ENCODE measurements at places on chromosomes 4 and X. TPM values are rescaled to one million over a fixed set of nuclear protein-coding genes. Genes with fewer than 3 reads are reported as not detected.

UPF3B gene
- 9.9 TPM for polyA plus RNA-seq

- DNase-seq: no peak
These were observed 29.7 kb downstream of the TMEM164 start for GRCh38 chrX:110032534-110033147.

DNA sequence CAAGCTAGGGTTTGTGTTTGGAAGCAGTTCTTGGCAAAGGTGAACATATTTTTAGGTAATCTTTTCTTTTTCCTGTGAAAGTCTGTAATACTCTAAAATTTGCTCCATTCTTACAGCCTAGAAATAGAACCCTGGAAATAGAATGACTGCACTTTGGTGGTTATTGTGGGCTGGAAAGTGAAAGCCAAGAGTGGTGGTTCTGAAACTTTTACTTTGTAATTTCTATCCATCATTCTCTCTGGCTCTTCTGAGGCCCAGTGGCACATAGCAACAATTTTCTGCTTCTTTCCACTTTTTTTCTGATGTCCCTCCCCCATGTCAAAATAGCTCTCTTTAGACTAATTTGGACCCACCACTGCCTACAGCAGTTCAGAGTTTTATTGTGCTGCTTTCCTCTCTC, 300.4 kb upstream of the RPS6KA3 start:
- DNase-seq: no peak

SMR3B gene
- not detected for polyA plus RNA-seq

DNA sequence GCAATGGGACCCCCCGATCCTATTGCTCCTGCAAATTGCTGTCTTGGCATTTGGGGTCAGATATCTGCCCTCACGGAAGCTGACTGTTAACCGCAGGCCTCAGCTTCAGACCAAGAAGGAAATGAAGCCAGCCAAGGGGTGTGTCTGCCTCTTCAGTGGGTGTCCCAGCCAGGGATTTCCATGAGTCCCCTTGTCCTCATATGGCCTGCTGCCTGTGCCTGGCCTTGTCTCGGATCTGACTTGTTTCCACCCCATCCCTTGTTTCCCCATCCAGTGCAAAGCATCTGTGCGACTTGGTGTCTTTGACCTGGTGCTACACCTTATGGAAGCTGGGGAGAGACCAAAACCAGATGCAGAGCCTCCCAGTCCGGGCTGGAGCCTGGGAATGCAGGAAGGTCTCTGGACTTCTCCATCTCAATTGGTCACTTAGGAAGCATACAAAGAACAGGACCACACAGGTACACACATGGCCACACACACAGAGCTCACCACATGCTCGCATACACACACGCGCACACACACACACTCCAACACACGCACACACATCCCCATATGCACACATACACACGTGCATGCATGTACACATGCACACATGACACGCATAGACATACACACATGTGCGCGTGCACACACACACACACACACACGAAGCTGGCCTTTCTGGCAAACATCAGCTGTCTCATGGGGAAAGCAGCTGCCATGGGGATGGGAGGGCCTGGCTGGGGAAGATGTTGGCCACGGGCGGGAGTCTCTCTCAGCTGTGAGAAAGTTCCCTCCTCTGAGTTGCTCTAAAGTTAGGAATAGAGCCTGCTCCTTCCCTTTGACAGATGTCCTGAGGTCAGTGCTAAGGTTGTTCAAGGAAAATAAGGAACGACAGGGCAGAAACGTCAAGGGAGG, 65.5 kb downstream of the CRMP1 start:
- DNase-seq: no peak

OTC gene
- 0.41 TPM for polyA plus RNA-seq

MCTS1 gene
- 30.0 TPM for polyA plus RNA-seq

- no peak for DNase-seq
These were observed 202.4 kb downstream of the AFAP1 start for GRCh38 chr4:7737268-7737645.

All from urinary bladder (tissue), 4 donors.